CD4-positive, alpha-beta T cell treated with Interleukin-6 at 100 ng/mL for 8 hours (primary cell): ENCODE measurements at places on chromosomes 5 and 9.

- no peak for DNase-seq
These were observed 76.7 kb upstream of the SYK start for GRCh38 chr9:90724880-90725279.

- DNase-seq = no peak
These were observed 4.8 kb downstream of the IRF1 start for GRCh38 chr5:132485641-132486317.

- DNase-seq = no peak
These were observed 18.0 kb downstream of the PRUNE2 start for GRCh38 chr9:76887951-76888350.

DNA sequence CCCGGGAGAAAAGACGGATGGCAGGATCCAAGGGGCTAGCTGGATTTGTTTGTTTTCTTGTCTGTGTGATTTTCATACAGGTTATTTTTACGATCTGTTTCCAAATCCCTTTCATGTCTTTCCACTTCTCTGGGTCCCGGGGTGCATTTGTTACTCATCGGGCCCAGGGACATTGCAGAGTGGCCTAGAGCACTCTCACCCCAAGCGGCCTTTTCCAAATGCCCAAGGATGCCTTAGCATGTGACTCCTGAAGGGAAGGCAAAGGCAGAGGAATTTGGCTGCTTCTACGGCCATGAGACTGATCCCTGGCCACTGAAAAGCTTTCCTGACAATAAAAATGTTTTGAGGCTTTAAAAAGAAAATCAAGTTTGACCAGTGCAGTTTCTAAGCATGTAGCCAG is 94.2 kb downstream of the SYK start:
- DNase-seq = no peak

DNA sequence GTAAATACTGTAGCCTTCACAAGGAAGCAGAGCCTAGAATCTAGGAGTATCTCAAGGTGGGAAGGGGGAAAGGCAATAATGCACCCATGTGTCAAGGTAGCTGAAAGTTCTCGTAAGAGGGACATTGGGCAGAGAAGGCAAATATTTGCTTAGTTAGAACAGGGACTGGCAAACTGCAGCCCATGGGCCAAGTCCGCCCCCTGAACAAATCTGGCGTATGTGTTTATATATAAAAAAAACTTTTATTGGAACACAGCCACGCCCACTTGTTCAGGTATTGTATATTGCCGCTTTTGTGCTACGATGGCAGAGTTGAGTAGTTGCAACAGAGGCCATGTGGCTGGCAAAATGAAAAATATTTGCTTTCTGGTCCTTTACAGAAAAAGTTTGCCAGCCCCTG is 16.1 kb downstream of the KCNN2 start:
- DNase-seq = no peak

GRCh38 chr5:68319706-68320412 is 104.3 kb downstream of the PIK3R1 start:
- DNase-seq = no peak

DNA sequence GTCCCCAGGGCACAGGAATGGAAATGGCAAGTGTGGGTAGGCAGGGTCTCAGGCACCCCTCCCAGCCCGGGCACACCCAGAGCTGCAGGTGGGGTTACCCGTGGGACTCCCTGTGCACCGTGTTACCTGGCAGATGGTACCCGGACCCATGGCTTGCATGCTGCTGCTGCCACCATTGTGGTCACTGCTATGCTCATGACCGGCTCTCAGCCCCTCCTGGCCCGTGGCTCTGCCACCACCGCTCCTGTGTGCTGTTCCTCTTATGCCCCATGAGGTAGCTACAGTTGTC is 21.7 kb upstream of the HMCN2 start:
- DNase-seq = no peak
